ENCODE measurements at places on chromosomes 7 and 10.

DNA sequence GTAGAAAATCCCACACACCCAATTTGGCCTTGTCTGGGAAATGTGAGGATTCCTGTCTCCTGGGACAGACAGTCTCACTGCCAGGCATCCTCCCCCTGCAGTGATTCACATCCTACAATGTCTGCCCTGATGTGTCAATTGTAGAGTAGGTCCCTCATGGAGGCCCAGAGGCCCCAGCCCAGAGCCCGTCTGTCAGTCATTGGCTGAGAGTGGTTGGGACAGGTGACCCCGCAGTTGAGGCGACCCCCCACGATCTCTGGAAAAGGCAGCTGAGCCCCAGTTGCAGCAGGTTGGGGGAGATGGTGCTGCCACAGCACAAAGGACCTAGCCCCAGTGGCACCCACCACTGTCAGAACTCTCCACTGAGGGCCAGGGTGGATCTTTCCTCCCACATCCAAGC lies 84.3 kb upstream of the INSIG1 start:
- peak; percentile 79 for DNase-seq

DNA sequence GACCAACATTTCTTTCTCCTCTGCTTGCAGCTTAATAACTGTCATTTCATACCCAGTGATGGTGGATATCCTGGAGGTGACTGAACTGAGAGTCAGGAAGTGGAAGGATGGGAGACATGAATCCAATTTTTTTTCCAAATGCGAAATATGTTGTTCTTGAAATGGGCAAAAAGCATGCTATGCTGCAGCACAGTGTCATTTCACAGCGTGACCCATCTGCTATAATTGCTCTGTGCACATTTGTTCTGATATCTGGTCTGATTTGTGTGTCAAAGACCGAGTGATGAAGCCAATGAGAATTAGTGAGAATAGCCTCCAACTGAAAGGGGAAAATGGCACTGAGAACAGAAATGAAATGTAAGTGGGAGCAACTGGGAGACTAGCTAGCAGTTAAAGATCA lies 329.6 kb upstream of the PHYHIPL start:
- DNase-seq: no peak

- no peak for DNase-seq
Observed at GRCh38 chr10:11672836-11673235, 61.4 kb upstream of the USP6NL start.

- DNase-seq: peak; percentile 69
Observed at GRCh38 chr7:33243319-33243881, 114.0 kb downstream of the BBS9 start.

GRCh38 chr7:93011351-93012294 lies 106.2 kb downstream of the SAMD9 start:
- DNase-seq: peak; percentile 99

DNA sequence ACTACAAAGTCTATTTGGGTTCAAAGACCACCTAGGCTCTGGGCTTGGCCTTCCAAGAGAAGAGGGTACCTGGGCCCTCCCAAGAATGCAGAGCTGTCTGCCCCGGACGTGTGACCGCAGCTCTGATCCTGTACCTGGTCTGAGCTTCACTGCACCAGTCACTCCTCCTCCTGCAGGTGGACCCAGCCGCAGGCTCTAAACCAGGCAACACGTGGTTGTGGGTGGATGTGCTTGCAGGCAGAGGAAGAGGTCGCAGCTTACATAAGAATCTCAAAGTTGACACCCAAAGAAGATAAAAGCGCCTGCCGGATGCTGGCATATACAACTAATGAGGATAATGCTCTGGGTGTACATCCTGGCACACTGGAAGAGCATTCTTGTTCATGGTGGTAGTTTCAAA lies 9.4 kb upstream of the PFKP start:
- DNase-seq: no peak

- no peak for DNase-seq
Observed at GRCh38 chr7:8823486-8823885, 390.1 kb downstream of the NXPH1 start.

DNA sequence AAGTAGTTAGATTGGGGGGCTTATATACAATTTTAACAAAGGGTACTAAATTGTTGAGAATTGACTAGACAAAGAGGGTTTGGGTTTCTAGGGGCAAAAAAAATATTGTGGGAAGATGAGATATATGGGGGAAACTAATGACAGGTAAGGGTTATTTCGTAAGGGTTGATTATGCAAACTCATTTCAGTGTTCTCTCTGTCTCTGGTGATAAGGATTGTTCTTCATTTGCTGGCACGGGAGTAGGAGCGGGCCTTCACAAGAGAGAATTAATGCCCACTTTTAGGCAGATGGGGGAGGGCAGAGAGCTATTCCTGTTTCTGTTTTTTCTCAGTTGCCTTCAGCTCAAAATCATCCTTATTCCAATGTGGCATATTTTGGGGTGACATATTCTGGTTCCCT lies 258.4 kb downstream of the EXOC4 start:
- DNase-seq: no peak

DNA sequence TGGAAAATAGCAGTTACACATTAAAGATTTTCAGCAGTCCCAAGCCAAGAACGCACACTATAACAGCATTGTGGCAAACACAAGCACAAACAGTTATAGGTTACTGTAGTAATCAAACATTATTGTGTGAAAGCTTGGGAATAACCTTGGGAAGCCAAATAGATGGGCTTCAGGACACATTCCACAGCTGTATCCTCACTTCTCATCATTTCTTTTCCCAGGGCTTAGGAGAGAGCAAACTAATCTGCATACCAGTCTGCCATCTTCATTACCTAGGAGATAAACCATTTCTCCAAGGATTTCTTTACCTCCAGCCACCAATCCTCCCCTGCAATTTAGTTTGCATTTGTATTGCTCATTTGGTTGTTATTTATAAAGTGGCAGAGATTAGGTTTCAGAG lies 352.4 kb downstream of the SH2D4B start:
- DNase-seq: no peak

- no peak for DNase-seq
Observed at GRCh38 chr10:49834976-49835375, 72.9 kb upstream of the OGDHL start.

GRCh38 chr7:132211971-132212370 lies 364.3 kb downstream of the PLXNA4 start:
- no peak for DNase-seq

DNA sequence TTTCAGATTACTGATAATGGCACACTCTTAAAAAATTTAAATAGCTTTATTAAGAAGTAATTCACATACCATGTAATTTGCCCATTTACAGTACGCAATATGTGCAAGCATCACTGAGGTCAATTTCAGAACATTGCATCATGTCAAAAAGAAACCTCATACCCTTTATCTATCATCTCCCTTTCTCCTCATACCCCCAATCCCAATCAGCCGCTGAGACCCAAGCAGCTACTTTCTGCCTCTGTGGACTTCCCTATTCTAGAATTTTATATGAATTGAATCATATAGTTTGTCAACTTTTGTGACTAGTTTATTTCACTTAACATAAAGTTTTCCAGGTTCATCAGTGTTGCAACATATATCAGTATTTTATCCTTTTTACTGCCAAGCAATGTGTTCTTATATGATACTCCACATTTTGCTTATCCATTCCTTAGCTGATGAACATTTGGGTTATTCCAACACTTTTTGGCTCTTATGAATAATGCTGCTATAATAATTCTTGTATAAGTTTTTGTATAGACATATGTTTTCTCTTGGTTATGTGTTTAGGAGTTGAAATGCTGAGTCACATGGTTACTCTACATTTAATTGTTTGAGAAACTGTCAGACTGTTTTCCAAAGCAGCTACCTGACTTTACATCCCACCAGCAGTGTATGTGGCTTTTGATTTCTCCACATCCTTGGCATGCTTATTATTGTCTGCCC lies 26.9 kb upstream of the TPK1 start:
- DNase-seq: no peak

- peak; percentile 37 for DNase-seq
Observed at GRCh38 chr10:94038024-94038423, 44.3 kb downstream of the PLCE1 start.

DNA sequence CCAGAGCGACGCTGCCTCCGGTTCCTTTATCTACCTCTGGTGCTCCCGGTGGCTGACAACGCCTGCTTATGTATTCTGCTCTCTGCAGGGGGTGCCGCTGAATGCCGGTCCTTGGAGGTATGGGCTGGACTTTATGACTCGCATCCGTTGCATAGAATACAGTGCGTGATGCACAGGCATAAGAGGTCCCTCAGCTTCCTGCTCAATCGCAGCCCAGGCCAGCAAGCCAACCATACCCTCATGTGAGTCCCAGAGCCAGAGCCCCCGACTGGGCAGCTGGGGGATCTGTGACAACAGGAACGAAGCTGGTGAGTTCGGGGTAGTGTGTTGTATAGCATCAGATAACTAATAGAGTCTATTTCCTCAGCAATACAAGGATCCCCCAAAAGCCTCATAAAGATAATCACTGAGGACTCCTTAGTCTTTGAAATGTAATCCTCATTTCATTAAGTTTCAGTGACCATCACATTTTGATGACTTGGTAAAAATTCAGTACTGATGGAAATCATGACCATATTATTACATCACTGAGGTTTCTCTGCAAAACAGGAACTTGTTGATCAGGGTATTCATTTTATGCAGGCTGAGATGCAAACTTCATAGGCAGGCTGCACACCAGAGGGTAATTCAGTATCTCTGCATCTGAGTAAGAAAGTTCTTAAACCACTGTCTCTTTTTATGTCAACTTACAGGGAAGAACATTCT lies 607.8 kb downstream of the PTPRN2 start:
- no peak for DNase-seq

DNA sequence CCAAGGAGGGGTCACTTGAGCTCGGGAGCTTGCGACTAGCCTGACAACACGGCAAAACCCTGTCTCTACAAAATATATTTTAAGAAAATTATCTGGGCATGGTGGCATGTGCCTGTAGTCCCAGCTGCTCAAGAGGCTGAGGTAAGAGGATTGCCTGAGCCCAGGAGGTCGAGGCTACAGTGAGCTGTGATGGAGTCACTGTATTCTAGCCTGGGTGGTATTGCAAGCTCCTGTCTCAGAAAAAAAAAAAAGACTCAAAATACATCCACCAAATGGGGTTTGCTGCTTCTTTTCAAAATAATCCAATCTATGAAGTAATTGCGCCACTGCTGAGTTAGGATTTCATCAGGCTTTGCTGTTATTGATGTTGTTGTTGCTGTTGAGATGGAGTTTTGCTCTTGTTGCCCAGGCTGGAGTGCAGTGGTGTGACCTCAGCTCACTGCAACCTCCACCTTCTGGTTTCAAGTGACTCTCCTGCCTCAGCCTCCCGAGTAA lies 11.1 kb upstream of the VIM start:
- DNase-seq: peak; percentile 64

GRCh38 chr10:70682920-70683600 lies 10.8 kb downstream of the ADAMTS14 start:
- DNase-seq: no peak

GRCh38 chr10:127498087-127498486 lies 51.0 kb upstream of the NPS start:
- no peak for DNase-seq

GRCh38 chr7:30765408-30765807 lies 5.8 kb upstream of the MINDY4 start:
- no peak for DNase-seq

DNA sequence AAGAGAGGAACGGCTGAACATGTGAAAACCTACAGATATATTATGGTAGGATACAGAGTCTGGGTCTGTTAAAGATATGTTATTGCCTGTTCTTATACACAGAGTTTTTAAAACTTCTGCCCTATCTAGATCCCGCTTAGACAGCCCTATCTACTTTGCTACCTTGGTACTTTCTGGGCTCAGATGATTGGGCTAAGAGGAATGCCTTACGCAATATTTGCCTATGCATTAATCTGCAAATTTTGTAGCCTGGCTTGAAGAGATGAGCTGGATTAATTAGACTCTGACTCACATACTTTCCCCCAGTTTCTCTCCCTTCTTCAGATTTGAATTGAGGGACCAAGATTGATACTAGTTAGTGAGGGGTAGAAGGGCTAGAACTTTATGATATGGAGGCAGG lies 33.6 kb upstream of the A1CF start:
- DNase-seq: peak; percentile 3
